ENCODE measurements at places on chromosomes 6 and 20.

DNA sequence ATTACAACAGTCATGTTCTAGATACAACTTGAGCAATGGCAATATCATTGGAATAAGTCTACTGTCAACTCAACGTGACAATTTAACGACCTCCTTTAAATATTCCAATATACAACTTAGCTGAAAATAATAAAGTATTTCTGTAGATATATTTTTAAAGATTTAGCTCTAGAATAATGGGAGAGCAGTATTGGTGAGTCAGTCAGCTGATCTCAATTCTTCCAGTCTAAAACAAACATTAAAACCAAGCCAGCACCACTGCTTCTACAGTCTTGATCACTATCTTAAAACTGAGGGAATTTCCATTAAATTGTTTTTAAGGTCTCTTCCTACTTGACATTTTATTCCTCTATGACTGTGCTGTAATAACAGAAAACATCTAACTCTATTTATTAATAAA lies 38.2 kb downstream of the NOL7 start:
- DNase-seq, result no peak

DNA sequence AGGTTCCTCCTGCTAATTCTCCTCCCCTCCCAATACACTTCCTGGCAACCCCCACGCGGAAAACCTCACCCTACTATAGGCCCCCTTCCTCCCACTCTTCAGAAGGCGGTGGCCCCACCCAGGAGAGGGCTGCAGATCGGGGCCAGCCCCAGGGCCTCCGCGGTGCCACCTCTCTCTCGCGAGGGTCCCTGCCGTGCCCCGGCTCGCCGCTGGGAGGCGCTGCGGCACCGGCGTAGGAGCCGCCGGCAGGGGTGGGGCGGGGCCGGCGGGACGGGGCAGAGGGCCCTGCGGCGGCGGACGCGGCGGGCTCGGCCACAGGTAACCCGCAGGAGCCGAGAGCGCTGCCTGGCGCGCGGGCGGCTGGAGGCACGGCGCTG lies at the start of gene ANKRD6:
TSS of gene ANKRD6 (plus strand) at position 278 of the 377 bp plus-strand sequence. CDS start 133,825 bp downstream, outside the sequence.
- DNase-seq, result peak; percentile 86

DNA sequence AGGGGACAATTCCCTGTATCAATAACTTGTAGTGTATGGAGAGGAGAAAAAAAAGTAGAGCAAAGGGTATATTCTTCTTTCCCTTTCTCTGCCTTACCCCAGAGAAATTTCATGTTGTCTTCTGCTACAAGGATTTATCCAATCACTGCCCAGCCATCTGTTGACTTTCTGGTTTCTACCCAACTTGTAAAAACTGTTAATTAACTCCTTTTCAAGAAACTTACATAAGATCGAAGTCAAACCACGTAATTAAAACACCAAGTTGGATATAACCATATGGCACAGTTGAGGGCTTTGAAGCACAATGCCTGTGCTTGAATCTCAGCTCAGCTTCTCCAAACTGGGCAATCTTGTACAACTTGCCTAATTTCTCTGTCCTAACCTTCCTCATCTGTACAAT lies 99.5 kb downstream of the MAN1A1 start:
- DNase-seq, result no peak

DNA sequence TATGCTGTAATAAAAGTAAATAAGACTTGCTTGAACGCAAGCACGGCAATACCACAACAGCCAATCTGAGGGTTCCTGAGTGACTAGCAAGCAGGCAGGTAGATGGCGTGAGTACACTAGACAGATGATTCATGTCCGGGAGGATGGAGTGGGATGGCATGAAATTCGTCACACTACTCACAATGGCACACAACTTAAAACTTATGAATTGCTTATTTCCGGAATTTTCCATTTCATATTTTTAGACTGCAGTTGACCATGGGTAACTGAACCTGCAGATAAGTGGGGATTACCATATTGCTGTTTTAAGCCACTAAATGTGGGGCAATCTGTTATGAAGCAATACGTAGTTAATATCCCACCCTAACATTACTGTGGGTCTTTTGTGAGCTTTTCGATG lies 93.6 kb upstream of the NFATC2 start:
- DNase-seq, result no peak

DNA sequence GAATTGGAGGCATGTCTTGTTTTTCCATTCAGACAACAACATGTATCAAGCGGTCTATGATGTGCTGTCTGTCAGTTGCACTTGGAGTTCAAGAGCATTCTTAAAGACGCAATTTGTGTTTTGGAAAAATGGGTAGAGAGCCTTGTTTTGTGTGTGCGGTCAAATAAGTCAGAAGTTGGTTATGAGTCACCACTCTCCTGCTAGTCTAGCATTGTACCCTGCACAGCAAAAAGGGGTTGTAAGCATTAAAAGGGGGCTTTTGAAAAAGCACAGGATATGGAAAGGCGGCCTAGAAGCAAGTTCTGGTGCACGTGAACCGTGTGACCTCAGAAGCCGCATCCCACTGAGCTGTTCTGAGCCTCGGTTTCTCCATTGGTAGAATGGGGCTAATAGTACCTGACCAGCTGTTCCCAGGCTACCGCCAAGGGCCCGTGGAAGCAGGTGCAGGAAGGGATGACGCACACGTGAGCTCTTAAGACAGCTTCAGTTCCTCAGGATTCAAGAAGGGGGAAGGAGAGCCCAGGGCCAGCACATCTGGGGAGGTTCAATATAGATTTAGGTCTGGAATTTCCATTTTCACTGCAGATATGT lies 61.6 kb upstream of the SNX9 start:
- DNase-seq, result no peak
